ENCODE measurements at places on chromosomes 7 and 10.

DNA sequence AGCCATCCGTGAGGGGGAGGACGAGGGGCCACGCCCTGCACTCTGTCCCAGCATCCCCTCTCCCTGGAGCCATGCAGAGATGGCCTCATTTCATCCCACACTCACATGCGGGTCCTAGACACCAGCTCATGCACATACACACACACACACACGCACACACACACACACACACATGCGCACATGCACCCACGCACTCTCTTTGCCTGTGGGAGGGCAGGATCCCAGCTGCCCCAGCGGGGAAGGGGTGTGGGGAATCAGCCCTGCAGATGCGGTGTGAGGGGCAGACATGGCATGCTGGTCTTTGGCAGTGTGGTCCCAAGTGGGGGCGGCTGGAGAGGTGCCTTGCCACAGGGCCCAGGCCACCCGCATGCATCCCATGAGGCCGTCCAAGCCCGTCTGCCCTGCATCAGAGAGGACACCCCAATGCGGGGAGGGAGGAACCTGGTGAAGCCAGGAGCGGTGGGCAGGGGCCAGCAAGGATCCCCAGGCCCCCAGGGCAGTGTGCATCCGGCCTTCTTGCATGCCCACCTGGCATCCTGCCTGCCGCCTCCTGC lies 68.1 kb downstream of the LHPP start:
- DNase-seq = no peak

GRCh38 chr7:146764458-146764857 lies 647.9 kb downstream of the CNTNAP2 start:
- DNase-seq = no peak

- no peak for DNase-seq
Measured at GRCh38 chr7:46713868-46714596, 793.0 kb upstream of the IGFBP3 start.

DNA sequence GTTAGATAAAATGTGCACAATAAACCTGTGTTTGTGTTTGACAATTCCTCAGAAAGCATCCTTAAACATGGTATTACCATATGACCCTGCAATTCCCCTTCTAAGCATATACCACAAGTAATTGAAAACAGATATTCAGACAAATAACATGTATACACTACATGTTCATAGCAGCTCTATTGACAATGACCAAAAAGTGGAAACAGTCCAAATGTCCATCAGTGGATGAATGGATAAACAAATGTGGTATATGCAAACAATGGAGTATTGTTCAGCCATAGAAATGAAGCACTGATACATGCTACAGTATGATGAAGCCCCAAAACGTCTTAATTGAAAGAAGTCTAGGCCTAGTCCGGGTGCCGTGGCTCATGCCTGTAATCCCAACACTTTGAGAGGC lies 280.1 kb downstream of the OTUD1 start:
- no peak for DNase-seq

- no peak for DNase-seq
Measured at GRCh38 chr10:71590781-71591350, 128.7 kb downstream of the C10orf105 start.

DNA sequence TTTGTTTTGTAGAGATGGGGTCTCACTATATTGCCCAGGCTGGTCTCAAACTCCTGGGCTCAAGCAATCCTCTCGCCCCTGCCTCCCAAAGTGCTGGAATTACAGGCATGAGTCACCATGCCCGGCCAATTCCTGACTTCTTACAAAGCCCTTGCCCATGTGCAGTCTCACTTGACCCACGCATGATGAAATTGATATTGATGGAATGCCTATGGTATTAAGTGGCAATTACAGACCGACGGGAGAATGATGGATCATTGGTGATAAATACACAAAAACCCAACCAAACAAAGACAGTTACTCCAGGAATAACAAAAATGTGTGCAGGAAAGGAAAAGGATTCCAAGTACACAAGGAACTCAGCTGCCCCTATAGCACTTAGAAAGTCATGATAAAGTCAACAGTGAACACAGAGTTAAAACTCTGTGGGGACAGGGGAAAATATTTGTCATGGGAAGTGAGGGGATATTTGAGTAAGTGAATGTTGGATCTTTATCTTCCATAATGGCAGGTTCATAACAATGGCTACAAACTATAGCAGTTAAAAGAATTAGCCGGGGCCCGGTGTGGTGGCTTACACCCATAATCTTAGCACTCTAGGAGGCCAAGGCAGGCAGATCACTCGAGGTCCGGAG lies 21.6 kb downstream of the HIP1 start:
- peak; percentile 27 for DNase-seq

DNA sequence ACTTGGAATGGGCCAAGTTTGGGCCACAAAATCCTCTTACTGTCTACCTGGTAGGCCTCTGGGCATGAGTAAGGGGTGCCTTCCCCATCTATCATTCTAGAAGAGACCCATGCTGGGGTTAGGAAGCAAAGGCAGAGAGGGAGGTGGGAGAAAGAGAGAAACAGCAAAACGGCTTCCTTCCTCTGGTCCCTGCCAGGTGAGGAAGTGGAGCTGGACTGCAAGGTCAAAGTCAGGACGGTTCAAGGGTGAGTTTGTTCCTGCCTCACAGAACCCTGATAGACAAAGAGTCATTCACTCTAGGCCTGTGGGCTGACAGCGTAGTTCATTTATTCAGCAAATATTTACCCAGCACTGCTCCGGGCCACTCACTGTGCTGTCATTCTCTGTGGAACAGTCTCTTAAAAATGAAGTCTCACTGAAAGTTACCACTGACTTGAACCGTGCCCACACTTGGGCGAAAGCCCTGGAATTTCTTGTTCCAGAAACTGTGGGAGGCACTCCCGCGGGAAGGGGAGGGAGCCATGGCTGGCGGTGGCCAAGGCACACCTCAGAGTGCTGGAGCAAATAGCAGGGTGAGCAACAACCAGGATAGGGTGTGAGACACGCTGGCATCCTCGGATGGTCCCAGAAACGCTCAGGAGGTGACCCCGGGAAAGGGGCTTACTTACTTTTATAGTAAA lies 26.2 kb upstream of the ECHDC3 start:
- DNase-seq = no peak

DNA sequence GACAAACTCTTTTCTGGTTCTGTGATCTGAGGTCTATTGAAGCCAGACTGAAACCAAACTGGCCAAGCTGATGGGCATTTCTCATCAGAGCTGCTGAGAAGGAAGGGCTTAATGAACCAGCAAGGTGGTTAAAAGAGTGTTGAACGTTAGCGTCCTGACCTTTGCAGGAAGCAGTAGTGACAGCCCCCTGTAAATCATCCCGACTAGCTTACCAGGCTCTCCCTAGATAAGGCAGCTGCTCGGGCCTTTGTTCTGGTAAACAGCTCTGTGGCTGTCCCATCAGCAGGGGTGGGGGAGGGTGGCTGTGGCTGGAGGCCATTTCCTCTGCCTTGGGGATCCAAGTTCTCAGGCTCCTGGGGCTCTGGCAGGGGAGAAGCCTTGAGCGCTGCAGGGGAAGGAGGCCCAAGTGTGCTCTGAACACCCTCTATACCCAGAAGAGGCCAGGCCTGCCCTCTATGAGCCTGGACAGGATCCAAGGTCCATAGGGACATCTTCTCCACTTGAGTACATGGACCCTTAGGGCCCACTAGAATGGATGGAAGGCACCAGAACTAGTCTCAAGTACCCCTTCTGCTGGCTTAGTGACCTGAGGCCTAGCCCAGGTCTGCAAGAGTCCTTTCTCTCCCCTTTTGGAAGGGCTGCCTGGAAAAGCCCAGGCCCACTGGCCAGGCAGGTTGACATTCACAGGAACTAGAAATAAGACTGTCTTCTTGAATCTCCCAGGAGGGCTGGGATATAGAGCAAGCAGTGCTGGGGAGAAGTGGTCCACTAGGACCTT lies 134.6 kb downstream of the ARHGAP22 start:
- no peak for DNase-seq

GRCh38 chr10:58089739-58090138 lies 178.0 kb downstream of the IPMK start:
- DNase-seq = no peak

GRCh38 chr7:84372155-84372621 lies 177.6 kb upstream of the SEMA3A start:
- no peak for DNase-seq

DNA sequence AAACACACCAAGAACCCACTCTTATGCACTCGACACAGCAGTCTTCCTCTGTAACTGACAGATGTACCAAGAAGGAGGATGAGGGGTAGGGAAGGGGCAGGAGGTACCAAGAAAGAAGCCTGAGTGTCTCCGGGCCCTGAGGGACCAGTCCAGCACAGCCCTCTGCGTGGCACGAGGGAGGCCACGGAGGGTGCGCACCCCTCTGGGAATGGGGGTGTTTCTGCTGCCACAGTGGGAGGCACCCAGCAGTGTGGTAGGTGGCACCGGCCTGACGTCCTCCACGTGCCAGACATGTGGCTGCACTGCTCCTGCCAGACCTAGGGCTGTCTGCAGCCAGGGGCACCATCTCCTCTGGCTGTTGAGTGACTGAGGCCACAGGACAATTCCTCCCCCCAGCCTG lies 154.3 kb downstream of the ZMYND11 start:
- DNase-seq = no peak

- no peak for DNase-seq
Measured at GRCh38 chr7:70069977-70070376, 471.7 kb downstream of the AUTS2 start.

GRCh38 chr10:43419997-43420368 lies 11.0 kb upstream of the HNRNPF start:
- DNase-seq = no peak

DNA sequence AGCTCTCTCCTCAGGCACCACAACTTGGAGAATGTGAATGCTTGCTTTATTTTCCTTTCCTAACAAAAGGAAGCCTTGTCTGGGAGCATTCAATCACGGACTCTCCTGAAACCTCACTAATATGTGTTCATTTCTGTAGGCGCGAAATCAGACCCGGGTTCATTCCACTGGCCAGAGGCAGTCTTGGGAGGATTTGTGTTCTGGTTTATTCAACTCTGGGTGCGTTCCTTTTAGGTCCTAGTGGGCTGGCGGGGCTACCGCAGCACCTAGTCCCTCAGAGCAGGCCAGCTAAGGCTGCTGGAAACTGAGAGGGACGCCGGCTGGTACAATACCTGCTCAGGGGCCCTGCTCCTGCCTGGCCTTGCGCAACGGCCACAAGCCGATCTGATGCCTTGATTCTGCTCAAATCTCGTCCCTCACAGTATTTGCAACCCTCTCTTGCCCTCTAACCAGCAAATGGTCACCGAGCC lies 7.5 kb downstream of the HOXA4 start:
- DNase-seq = no peak

DNA sequence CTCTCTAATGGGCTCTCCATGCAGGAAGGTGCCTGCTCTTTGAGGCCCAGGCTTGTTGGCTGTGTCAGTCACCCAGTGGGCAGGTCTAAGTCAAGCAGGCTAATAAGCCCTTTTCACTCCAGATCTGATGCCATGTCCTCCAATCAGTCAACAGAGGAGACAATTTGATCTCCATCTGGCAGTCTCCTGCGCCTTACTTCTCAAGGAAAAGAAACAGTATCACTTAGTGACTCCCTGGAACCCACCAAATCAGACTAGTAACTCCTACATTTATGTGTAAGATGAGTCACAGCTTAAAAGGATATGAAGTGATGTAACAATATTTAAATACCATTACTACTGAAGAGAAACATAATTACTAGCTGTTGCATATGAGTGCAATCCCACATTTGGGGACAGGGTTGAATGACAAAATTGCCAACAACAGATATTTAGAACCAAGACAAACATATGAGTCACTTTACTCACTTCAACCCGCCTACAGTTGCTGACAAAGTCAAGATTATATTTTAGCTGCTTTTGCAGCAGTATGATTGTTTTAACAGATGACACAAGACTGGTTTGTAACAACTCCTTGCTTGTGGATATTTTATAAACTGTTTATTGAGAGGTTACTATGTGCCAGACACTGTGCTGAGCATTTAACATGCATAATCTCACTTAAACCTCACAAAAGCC lies 72.1 kb downstream of the USP6NL start:
- no peak for DNase-seq

GRCh38 chr7:120941064-120941463 lies 9.5 kb upstream of the ING3 start:
- DNase-seq = no peak

- DNase-seq = no peak
Measured at GRCh38 chr10:94680544-94680943, 3.0 kb upstream of the CYP2C18 start.

DNA sequence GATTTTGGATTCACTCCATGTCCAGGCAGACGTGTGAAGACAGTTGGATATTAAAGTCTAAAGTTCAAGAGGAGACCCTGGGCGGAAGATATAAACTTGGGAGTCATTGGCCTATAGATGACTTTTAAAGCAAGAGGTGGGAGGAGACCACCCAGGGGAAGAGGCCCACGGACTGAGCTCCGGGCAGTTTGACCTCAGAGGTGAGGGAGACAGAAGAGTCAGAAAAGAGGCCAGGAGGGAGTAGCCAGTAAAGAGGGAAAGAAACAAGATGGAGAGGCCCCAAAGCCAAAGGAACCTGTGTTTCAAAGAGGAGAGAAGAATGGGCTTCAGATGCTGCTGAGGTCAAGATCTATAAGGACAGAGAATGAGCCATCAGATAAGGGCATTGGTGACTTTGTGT lies 11.4 kb downstream of the CARD11 start:
- no peak for DNase-seq

- DNase-seq = no peak
Measured at GRCh38 chr7:139871331-139871730, 42.3 kb downstream of the TBXAS1 start.

DNA sequence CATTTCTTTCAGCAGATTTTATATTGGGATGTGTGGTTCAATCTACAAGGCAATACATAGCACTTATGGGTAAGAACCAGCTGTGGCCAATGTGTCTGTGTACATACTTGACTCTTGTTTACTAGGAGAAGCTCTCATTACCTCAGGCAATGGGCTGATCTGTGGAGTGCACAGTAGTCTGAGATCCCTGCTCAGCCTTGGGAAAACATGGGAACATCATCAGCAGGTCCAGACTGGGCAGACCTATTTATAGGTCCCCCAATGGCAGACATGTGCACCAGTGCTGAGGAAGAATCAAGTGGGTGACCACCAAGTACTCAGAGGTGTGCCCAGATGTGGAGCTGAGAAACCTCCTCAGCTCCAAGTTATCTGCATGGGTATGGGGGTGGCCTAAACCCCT lies 349.7 kb downstream of the KIF20B start:
- DNase-seq = no peak

- no peak for DNase-seq
Measured at GRCh38 chr7:92709150-92709549, 119.0 kb upstream of the FAM133B start.

DNA sequence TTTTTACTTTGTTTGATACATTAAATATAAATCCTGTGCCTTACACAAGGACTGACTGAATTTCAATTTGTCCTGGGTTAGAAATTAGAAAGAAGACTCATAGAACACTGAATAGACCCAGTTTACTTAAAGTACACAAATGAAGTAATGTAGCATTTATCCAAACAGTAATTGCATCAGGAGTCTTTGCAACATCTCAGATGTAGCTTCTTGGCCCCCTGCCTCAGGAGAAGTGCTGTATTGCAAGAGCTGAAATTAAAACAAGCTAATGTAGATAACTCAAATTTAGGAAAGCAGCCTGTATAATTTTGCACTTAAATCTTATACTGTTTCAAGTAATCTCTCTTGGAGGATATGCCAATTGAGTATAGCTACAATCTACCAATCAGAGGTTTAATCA lies 54.3 kb upstream of the KCND2 start:
- DNase-seq = no peak
